ENCODE measurements at places on chromosomes 6 and 20.

DNA sequence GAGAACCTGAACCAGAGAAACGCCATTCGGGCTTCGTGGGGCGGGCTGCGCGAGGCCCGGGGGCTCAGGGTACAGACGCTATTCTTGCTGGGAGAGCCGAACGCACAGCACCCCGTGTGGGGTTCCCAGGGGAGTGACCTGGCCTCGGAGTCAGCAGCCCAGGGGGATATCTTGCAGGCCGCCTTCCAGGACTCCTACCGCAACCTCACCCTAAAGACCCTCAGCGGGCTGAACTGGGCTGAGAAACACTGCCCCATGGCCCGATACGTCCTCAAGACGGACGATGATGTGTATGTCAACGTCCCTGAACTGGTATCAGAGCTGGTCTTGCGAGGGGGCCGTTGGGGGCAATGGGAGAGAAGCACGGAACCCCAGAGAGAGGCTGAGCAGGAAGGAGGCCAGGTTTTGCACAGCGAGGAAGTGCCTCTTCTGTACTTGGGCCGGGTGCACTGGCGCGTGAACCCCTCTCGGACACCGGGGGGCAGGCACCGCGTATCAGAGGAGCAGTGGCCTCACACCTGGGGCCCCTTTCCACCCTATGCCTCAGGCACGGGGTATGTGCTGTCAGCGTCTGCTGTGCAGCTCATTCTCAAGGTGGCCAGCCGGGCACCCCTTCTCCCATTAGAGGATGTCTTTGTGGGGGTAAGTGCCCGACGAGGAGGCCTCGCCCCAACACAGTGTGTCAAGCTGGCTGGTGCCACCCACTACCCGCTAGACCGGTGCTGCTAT is 904 bp downstream of the B3GALT4 start:
- peaks cover 65% of the 10 kb centered on the region for H3K36me3 ChIP-seq
- peaks cover 44% of the 10 kb centered on the region for H3K4me1 ChIP-seq

DNA sequence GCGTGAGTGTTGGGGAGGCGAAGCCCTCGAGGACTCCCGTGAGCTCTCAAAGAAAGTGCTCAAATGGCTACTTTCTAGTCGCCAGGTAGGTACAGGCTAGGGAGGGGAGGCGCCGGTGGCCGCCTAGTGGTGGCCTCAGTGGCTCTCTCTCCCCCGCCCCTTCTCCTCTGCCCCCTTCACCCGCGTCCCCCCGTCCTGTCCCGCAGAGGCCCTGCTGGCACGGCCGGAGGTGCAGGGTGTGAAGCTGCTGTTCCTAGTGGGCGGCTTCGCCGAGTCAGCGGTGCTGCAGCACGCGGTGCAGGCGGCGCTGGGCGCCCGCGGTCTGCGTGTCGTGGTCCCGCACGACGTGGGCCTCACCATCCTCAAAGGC is 16.3 kb downstream of the ADISSP start:
- H3K27ac ChIP-seq = no peak overlapping the region
- H3K4me3 ChIP-seq = no peak overlapping the region
- DNase-seq = no peak
- H3K27me3 ChIP-seq = no peaks in the 10 kb centered on the region
- no peaks in the 10 kb centered on the region for H3K36me3 ChIP-seq

DNA sequence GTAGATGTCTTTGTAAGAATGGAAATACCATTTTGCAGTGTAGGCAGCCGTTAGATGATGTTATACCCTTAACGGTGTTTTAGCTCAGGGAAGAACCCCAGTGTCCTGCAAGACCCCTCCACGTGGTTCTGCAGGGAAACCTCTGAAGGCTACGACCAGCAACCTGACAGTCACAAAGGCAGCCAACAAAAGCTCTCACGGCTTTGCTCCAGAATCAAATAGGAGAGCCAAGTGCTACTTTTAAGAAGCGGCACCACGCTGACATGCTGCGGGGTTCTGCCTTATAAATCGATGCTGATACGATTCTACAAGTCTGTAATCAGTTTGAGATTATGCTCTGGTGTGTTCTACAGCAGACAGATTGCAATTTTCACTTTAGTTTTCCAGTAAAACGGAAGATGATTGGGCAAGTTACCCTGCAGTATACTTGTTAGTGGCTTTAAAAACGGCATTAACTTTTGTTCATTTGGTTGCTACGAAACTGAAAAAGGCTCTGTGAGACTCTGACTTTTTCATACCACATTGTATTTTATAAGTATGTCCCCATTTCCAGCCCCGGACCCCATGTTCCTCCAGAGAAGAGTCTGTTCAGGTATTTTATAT is 312.9 kb downstream of the SAMD5 start:
- H3K27me3 ChIP-seq = no peaks in the 10 kb centered on the region
- no peaks in the 10 kb centered on the region for H3K4me1 ChIP-seq
- no peak for DNase-seq
- H3K27ac ChIP-seq = no peak overlapping the region
- H3K4me3 ChIP-seq = no peak overlapping the region

DNA sequence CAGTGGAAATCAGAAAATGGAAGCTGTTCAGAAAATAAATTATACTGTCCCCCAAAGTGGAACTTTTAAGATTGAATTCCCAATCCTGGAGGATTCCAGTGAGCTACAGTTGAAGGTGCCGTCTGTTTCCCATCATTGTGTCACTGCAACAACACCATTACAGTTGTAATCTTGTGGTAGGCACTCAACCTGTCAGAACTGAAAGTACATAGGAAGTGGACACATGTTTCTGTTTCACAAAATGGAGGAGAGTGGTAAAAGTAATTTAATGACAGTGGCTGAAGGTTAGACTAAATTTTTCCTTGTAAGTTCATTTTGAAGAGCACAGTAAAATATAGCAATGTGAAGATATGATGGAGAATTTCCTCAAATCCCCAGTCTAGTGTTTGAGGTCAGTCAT is 70.0 kb downstream of the CD109 start:
- DNase-seq = no peak
- no peak overlapping the region for H3K27ac ChIP-seq
- no peaks in the 10 kb centered on the region for H3K27me3 ChIP-seq
- peaks cover 53% of the 10 kb centered on the region for H3K36me3 ChIP-seq
- H3K4me3 ChIP-seq = no peak overlapping the region

GRCh38 chr6:138971601-138972000 is 16.5 kb downstream of the REPS1 start:
- DNase-seq = no peak
- no peak overlapping the region for H3K4me3 ChIP-seq
- no peaks in the 10 kb centered on the region for H3K27me3 ChIP-seq
- peaks cover 3% of the 10 kb centered on the region for H3K36me3 ChIP-seq
- no peak overlapping the region for H3K27ac ChIP-seq
- peaks cover 30% of the 10 kb centered on the region for H3K4me1 ChIP-seq

- no peak for DNase-seq
- no peaks in the 10 kb centered on the region for H3K36me3 ChIP-seq
- H3K4me1 ChIP-seq = no peaks in the 10 kb centered on the region
- H3K27ac ChIP-seq = no peak overlapping the region
- no peak overlapping the region for H3K4me3 ChIP-seq
- no peaks in the 10 kb centered on the region for H3K27me3 ChIP-seq
Observed at GRCh38 chr6:95879856-95880255, 135.9 kb upstream of the FUT9 start.

DNA sequence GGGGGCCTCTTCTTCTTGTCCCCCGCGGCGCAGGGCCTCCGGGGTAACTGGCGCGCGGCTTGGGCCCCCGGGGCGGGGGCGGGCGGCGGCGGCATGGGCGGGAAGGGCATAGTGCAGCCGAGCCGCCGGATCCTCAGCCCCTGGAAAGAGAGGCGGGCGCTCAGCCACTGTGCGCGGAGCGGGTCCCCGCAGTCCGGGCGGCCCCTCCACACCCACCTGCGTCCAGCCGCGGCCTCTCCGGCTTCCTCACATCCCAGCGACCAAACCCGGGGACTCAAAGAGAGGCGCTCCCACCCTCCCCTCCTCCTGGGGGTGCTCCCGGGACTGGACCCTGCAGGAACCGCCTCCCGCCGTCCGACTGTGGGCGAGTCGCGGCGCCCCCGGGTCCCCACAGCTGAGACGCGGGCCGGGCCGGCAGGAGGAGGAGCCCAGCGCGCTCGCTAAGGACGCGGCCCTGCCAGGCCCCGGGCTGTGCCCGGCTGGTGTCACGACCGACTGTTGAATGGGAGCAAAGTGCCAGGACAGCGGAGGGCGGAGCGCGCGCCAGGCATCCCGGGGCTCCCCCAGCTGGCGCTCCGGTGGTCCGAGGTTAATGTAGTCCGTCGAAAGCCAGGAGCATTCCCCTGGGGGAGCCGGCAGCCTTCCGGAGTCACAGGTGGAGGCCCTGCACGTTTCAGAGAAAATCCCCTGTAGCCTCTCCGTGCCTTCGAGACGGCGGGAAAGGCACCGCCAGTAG is at the start of gene PRR18:
TSS of gene PRR18 (minus strand) at position 360 of the 736 bp plus-strand sequence. CDS start at position 110, 250 bp downstream.
- H3K4me3 ChIP-seq = no peak within 1 kb of the TSS
- DNase-seq = no peak
- no peaks in the 10 kb centered on the region for H3K36me3 ChIP-seq
- peaks cover 54% of the 10 kb centered on the region for H3K27me3 ChIP-seq
- no peak within 1 kb of the TSS for H3K27ac ChIP-seq

All from T-helper 2 cell treated with Interferon-gamma antibody and Interleukin-4, amounts not matched to agents 5 μg/mL and 100 μg/mL, for 36 hours (primary cell).